Stimulated activated CD4-positive, alpha-beta T cell treated with anti-CD3 and anti-CD28 coated beads, TNF-alpha, amount 100 ng/mL, for 4 hours (primary cell): ENCODE measurements at places on chromosomes 12 and 14.

DNA sequence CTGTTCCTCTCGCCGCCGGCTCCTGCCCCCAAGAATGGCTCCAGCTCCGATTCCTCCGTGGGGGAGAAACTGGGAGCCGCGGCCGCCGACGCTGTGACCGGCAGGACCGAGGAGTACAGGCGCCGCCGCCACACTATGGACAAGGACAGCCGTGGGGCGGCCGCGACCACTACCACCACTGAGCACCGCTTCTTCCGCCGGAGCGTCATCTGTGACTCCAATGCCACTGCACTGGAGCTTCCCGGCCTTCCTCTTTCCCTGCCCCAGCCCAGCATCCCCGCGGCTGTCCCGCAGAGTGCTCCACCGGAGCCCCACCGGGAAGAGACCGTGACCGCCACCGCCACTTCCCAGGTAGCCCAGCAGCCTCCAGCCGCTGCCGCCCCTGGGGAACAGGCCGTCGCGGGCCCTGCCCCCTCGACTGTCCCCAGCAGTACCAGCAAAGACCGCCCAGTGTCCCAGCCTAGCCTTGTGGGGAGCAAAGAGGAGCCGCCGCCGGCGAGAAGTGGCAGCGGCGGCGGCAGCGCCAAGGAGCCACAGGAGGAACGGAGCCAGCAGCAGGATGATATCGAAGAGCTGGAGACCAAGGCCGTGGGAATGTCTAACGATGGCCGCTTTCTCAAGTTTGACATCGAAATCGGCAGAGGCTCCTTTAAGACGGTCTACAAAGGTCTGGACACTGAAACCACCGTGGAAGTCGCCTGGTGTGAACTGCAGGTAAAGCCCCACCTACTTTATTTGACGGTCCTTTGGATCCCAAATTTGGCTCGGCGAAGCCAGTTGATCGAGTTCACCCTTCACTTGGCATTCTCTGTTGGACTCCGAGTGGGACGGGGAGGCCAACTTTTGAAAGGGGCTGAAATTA, 1.5 kb downstream of the WNK1 start:
- peak; percentile 19 for DNase-seq

DNA sequence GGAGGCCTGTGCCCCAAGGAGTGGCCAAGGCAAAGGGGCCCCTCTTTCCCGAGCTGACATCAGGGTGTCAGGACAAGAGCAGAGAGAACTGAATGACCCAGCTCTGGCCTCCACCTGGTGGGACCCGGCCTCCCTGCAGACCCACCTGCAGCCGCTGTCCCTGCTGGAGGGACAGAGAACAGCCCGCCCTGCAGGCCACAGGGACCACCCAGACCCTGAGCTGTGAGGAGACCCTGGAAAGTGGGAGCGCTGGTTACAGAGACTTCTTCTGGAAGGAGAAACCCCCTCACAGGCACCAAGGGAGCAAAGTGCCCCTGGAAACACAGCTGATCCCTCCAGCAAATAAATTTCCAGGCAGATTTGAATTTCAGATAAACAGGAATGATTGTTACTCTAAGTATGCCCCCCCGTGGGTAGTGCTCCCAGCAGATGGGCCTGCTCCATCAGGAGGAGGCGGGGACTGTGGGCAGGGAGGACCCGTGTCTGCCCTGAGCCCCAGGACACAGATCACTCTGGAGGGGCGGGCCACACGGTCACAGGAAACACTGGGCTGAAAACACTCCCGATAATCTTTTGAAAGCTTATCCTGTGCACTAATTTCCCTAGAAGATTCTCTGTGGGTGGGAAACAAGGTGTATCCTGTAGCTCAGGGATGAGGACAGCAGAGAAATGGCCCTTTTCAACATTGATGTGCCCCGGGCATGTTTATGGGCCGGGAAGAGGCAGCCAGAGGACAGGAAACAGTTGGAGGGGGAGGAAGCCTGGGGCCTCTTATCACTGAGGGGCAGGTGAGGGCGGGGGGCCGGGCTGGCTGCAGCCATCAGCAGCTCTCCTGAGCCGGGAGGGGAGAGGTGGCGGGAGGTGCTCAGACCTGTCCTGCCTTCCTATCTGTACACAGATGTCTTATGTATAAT, 276.0 kb downstream of the ADGRD1 start:
- DNase-seq, result no peak

GRCh38 chr14:65531148-65531547, 118.6 kb downstream of the FUT8 start:
- no peak for DNase-seq

DNA sequence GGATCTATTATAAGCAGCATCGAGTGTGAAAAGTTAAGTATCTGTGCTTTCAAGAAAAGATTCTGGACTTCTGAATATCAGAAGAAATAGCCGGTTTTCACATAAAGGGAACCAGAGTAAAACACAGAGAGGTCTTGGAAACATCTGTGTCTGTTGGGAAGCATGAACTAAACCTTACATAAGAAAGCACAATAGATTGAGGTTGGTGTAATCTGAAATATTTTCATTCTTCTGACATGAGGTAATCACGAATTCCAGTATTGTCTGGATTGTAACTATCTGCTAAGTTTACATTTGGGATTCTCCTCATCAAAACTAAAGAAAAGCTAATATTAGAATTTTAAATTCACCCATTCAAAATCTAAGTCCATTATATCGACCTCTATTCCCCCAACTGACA, 161.3 kb downstream of the CPNE8 start:
- no peak for DNase-seq

DNA sequence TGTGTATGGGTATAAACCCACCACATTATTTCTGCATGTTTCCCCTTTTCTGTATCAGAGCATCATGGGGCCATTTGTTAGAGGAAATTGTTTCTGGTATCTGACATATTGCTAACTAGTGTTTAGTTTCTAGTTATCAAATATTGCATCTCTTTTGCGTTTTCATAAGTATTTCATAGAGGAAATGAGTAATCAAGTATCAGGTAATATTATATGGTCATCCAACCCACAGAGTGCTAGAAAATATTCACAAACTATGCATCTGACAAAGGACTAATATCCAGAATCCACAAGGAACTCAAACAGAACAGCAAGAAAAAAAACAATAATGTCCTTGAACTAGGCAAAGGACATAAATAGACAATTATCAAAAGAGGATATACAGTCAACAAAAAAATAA, 258.9 kb upstream of the LRIG3 start:
- DNase-seq, result no peak

GRCh38 chr14:28754209-28754985, 12.2 kb upstream of the FOXG1 start:
- no peak for DNase-seq

- no peak for DNase-seq
Observed at GRCh38 chr12:130083002-130083401, 79.3 kb upstream of the FZD10 start.

DNA sequence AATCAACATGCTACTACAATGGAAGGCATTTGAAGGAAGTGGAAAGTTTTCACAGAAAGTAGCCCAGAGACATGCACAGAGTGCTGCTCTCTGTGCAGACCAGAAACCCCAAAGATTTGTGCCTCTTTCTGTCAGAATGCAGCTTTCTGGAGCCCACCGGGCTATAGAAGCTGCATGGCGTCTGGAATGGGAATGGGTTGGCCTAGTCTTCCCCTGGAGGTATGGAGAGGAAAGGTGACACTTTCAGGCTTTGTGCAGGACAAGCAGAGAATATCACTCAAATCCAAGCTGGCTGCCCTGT, 21.3 kb upstream of the ZFP36L1 start:
- DNase-seq, result no peak

DNA sequence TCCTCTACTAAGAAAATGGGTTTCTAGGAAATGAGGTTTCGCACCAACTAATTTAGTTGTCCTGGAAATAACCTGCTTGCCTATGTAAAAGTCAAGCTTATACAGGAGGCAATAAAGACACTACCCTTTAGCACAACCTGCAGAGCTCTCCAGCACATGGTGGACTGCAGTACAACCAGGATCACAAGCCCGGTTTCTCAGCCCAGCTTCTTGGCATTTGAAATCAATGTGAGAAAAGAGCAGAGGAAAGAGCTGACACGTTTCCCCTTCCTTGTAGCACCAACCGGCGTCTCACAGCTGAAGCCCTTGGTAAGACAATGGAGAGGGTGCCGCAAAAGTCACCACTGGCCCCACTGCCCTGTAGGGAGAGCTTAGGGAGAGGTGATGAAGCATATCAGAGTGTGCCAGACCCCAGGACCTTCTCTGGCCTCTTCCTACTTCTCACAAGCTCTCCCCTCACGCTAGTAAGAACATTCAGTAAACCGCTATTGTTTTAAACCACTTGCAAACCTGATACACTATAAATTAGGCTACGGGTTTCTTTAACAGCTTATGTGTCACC, 8.6 kb downstream of the SPTLC2 start:
- no peak for DNase-seq

GRCh38 chr12:7009512-7009911, 8.8 kb downstream of the LPCAT3 start:
- no peak for DNase-seq

DNA sequence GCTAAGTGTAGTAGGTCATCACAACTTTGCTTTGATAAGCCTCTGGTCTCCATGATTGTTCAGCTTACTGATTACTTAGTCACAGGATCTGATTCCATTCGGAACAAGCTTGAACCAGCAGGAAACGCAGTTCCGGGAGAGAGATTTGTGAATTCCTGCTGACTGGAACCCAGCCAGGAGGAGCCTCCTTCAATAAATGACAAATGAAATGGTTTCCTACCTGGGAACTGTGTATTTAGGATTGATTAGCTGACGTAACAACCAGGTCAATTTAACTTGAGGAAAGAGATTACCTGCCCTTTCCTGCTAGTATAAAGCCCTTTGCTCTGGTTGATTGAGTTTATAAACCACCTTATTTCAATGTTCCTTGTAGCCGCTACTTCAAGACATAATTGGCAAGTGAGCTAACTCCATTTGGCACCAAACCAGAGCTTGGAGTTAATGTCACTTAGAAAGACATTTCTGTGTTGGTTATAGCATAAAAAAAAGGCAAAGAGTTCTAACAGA, 35.1 kb upstream of the KCNH3 start:
- DNase-seq, result no peak

DNA sequence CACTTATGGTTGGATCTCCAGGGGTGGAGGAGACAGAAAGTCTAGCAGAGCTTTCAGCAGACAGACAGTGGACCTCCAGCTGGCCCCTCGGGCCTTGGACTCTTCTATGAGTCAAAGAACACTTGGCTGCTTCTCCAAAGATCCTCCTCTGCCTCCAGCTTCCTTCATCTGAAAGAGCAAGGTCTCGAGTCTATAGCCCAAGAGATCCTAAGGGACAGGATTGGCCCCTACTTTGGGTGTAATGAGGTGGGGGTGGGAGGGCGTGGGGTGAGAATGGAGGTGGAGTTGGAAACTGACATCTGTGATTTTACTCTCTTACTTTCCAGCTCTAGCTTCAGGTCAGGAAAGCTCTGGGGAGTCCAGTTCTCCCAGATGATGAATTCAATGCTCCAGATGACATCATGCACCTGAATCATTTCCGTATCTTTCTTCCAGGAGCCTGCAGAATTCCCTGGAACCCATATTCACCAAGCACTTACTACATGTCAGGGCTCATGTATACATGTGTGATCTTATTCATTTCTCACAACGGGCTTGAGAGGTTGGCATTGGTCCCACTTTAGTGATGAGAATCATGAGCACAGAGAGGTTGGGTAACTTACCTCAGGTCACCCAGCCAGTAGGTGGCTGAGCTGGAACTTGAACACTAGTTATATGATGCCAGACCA, 10.2 kb upstream of the PGF start:
- DNase-seq, result no peak

DNA sequence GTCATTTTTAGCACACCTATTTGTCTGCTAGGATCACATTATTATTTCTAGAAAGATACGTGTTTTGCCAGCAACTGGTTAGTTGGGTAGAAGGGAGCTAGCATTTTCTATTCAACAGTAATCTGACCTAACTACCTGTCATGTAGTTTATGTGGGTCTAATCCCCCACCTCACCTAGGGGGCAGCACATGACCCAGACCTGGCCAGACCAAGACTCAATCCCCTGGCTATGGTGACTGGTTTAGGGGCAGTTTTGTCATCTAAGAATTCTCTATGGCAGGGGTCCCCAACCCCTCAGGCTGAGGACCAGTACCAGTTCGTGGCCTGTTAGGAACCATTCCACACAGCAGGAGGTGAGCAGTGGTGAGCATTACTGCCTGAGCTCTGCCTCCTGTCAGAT, 29.5 kb upstream of the EVL start:
- DNase-seq, result no peak

- no peak for DNase-seq
Observed at GRCh38 chr12:81992461-81992860, 233.3 kb upstream of the PPFIA2 start.

DNA sequence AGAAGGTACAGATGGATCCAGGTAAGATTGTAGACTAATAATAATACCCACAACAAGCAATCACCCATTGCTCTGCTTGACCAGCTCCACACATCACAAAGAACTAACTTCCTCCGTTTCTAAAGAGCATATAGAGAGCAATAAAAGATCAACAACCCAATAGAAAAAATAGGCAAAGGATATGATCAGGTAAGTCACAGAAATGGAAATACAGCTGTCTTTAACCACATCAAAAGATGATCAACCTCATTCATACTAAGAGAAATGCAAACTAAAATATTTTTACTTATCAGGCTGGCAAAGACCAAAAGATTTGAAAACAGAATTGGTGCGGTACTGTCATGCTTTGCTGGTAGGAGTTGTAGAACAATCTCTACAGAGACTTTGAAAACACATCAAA, 8.9 kb downstream of the C2CD5 start:
- no peak for DNase-seq

DNA sequence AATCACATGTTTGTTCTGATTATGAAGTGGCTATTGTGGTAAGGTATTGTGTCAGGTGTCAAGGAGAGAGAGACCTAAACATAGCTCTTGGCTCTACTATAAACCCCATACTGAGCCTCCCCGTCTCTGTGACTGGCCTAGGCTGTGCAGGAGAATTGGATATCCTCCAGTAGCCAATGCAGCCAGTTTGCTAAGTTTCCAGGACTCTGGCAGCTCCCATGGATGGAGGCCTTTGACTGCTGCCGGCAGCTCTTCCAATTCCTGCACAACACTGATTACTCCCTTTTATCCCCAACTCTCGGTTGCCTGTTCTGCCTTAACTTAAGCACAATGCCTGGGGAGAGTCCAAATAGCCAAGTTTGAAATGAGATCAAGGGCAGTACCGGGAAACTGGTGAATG, 59.3 kb downstream of the ABCC9 start:
- no peak for DNase-seq

DNA sequence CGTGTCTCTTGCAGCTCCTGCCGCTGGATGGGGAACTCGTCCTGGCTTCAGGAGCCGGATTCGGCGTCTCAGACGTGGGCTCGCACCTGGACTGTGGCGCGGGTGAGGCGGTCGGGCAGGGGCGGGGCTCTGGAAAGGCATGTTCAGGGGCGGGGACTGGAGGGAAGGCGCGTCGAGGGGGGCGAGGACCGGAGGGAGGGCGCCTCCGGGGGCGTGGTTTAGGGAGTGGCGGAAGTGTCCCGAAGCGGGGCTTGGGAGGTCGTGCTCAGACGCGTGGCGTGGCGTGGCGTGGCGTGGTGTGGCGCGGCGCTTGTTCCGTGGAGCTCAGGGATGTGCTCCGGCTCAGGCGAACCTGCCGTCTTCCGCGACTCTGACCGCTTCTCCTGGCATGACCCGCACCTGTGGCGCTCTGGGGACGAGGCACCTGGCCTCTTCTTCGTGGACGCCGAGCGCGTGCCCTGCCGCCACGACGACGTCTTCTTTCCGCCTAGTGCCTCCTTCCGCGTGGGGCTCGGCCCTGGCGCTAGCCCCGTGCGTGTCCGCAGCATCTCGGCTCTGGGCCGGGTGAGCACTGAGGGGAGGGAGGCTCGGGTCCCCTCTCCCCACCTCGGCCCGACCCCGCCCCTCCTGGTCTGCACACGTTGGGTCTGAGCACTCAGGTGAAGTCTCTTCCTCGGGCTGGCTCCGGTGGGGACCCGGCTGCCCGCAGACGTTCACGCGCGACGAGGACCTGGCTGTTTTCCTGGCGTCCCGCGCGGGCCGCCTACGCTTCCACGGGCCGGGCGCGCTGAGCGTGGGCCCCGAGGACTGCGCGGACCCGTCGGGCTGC, 6.2 kb downstream of the AMN start:
- DNase-seq, result peak; percentile 68
